ENCODE measurements at places on chromosomes 2 and 18.

DNA sequence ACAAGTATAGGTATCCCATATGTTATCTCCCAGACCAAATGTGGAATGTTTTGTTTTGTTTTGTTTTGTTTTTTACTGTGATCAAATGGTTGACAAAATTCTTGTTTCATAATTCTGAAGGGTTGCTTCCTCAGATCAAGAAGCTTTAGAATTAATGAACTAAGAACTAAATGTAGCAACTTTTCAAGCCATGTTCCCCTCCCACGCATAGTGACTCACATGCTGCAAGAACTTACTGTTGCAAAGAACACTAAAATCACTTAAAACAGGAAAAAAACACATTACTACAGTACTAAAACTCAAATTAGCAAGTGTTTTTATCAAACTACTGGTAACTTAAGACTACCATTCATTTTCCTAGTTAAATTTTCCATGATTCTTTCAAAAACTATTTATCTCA lies 30.6 kb downstream of the HNRNPLL start:
- peak; percentile 20 for DNase-seq

- peak; percentile 49 for DNase-seq
Measured at GRCh38 chr2:19674051-19675002, 227.5 kb downstream of the TTC32 start.

DNA sequence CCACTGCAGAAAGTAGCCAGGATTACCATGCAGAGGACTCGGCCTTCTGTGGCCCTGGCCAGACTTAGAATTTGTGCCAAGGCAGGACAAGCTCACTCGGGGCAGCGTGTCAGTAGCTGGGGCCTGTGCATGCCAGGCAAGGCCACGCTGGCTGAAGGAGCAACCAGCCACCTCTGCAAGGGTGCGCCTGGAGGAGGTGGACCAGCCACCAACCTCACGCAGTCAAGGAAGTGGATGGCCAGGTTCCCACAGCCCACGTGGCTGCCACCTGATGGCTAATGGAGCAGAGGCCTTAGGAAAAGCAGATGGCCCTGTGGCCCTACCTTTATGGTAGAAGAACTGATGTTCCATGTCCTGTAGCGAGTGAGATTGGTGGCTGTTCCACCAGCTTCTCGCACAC lies 107.9 kb downstream of the CCDC74A start:
- no peak for DNase-seq

GRCh38 chr2:30239986-30240752 lies 8.8 kb downstream of the LBH start:
- peak; percentile 28 for DNase-seq

- DNase-seq, result no peak
Measured at GRCh38 chr2:150606380-150607060, 119.1 kb upstream of the RND3 start.

DNA sequence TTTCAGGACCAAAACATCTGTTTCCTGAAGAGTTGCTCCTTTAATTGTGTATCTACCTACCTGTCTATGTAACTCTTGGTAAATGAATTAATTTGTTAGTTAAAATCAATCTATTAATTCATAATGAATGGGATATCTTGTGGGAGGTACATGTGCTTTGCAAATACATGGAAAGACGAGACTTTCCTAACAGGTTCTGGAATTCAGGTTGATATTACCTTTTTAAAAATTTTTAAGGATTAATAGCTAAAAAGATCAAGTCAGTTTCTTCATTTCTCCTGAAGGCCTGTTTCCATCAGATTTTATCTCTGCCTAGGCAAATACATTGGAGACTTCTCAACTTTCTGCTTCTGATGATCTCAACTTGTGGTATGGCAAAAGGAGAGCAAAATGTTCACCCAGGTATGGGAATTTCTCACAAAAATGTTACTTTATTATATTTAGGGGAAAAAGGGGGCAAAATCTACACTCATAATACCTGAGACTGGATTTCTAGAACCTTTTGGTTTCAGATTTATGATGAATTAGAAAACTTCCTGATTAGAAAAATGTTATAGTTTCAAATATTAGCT lies 7.4 kb downstream of the TFPI start:
- DNase-seq, result no peak

GRCh38 chr2:191611614-191612013 lies 66.3 kb upstream of the NABP1 start:
- no peak for DNase-seq

DNA sequence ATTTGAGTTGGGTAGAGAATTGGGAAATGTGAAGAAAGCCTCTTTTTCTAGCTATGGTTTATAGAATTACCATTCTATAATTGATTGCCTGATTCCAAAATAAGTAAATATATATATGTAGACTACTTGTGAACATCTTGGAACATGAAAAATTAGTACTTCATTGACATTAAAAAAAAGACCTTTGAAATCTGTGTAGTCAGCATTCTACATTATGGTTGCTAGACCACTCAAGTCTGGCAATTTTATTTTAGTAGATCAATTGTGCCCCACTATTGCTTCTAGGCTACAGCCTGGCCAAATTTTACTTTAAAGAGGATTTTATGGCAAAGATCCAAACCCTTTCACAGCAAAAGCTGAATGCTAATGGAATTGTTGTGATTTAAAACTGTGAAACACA lies 279.8 kb downstream of the IKZF2 start:
- no peak for DNase-seq

DNA sequence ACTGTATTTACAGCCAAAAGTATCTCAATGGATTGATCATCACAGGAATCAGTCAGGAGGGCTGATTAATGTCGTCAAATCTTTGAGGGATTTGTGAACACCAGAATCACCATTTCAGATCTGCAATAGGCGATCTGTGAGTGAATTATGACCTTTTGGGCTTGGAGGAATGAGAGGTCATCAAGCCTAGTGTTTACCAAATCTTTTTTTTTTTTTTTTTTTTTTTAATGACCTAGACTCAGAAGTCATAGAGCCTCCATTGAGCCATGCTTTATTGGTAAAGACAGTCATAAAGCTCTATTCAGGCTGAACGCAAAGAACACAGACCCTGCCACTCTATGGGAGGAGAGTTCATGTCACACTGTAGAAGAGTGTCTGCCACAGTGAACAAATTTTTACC lies 97.7 kb downstream of the SOCS6 start:
- no peak for DNase-seq

- DNase-seq, result no peak
Measured at GRCh38 chr2:163505281-163505680, 230.5 kb downstream of the FIGN start.

DNA sequence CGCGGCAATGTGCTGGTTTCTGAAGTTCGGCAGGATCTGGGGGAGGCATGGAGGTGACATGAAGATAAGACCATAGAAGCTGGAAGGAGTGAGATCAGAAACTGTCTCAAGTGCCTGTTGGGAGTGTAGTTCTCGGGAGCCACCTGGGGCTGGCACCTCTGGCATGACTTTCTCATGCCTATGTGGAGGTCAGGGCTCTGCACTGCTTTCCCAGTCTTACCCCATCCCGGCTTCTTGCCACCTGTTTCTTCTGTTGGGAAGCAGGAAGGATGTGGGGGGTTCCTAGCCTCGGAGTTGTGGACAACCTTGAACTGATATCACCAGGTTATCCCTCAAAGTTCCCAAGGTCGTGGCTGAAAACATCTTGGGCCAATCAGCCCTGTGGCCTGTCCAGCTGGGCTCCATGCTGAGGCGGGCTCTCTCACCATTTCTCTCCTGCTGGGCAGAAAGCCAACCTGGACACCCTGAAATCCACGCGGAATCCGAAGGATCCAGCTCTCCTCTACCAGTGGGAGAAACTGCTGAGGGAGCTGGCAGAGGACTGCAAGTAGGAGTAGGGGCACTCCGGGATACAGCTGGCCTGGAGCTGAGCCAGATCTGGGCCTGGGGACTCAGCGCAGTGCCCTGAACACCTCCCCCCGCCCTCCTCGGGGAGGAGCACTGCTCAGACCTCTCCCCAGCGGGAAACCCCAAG lies 42.5 kb downstream of the FER1L5 start:
- no peak for DNase-seq

GRCh38 chr2:4420032-4420431 lies 716.7 kb downstream of the DCDC2C start:
- no peak for DNase-seq

DNA sequence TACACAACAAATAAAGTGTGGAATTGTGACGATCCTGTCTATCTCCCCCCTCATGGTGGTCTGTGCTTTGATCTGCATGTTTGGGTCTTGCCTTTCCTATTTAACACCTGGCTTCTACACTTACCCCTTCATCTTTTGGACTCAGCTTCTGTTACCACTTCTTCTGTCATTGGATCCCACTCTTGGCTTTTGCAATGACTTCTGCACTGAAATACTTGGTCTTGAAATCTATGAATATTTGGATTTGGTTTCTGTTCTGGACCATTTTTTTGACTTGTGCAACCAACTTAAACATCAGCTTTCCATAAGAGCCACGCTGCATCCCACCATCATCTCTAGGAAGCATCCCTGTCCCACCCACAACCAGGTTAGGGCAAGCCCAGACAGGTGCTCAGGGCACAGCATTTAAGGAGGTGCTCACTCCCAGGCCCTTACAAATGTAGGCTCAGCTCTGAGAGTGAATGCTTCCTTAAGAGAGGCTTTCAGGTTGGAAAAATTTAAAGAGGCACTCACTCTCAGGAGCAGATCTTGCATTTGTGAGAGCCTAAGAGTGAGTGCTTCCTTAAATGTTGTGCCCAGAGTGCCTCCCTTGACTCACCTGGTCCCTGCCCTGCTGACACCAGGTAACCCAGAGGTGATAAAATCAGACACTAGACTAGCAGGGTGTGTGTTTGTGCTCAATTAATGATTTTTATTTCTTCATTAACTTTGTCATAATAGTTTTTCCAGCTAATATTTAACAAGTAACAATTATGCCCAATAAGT lies 124.5 kb upstream of the SH3BP4 start:
- no peak for DNase-seq

DNA sequence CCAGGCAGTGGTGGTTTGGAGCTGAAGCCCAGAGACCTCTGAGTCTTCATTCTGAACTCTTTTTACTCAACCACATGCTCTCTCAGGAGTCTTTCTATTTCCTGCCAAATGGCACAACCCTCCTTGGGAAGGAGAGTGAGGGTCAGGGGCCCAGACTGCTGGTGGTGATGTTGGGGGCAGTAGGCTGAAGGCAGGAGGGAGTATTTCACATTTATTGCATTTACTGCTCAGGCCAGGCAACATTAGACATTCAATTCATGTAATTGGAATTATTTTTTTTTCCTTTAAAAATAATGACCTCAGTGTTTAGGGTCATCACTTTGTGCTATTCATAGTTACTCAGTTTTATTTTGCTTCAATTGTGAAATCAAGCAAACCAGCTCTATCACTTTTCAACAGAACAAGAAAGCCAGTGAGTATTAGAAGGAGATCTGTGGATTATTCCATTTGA lies 311.3 kb upstream of the NT5C1B start:
- DNase-seq, result peak; percentile 15

GRCh38 chr2:36413218-36413617 lies 57.6 kb downstream of the CRIM1 start:
- peak; percentile 38 for DNase-seq

- peak; percentile 69 for DNase-seq
Measured at GRCh38 chr2:20221555-20221973, 3.4 kb downstream of the SDC1 start.
